ENCODE measurements at places on chromosomes 1 and 21. TPM values are rescaled to one million over a fixed set of nuclear protein-coding genes. Genes with fewer than 3 reads are reported as not detected.

The COL6A2 gene
- 412 TPM for polyA plus RNA-seq

The CLCA1 gene
- not detected for polyA plus RNA-seq

The ZBTB8OS gene
- 50.9 TPM for polyA plus RNA-seq

The PSMG1 gene
- polyA plus RNA-seq: 56.4 TPM

The CELA2A gene
- polyA plus RNA-seq: not detected

The AURKAIP1 gene
- 97.8 TPM for polyA plus RNA-seq

The CLDN14 gene
- not detected for polyA plus RNA-seq

The SYCP1 gene
- not detected for polyA plus RNA-seq

The EXO1 gene
- 5.2 TPM for polyA plus RNA-seq

The HAPLN2 gene
- not detected for polyA plus RNA-seq

The ILDR2 gene
- 0.01 TPM for polyA plus RNA-seq

The RNU1-2 gene
- not detected for polyA plus RNA-seq

The FAF1 gene
- polyA plus RNA-seq: 28.6 TPM

The ADCY10 gene
- 0.02 TPM for polyA plus RNA-seq

The OXCT2 gene
- polyA plus RNA-seq: 0.53 TPM

The LRRC38 gene
- not detected for polyA plus RNA-seq

The FAM177B gene
- polyA plus RNA-seq: not detected

The SLC9C2 gene
- not detected for polyA plus RNA-seq

The AIRE gene
- polyA plus RNA-seq: 0.12 TPM

The SPRR2E gene
- not detected for polyA plus RNA-seq

The BEND5 gene
- polyA plus RNA-seq: not detected

The ADAM15 gene
- 55.1 TPM for polyA plus RNA-seq

The AGRN gene
- polyA plus RNA-seq: 41.2 TPM

The PHLDA3 gene
- 130 TPM for polyA plus RNA-seq

The FMO2 gene
- polyA plus RNA-seq: 0.07 TPM

The CLEC20A gene
- polyA plus RNA-seq: not detected

The AGO3 gene
- polyA plus RNA-seq: 20.5 TPM

The KPRP gene
- polyA plus RNA-seq: not detected

The GBP7 gene
- not detected for polyA plus RNA-seq

The FCMR gene
- 0.56 TPM for polyA plus RNA-seq

The ACKR1 gene
- polyA plus RNA-seq: not detected

The MYBPH gene
- polyA plus RNA-seq: not detected

The VWA1 gene
- polyA plus RNA-seq: 1.7 TPM

The ITPKB gene
- 1.4 TPM for polyA plus RNA-seq

The ARHGAP29 gene
- 40.4 TPM for polyA plus RNA-seq

The BATF3 gene
- 1.7 TPM for polyA plus RNA-seq

The GNAT2 gene
- 0.15 TPM for polyA plus RNA-seq

The SLC25A24 gene
- 20.2 TPM for polyA plus RNA-seq

The INAVA gene
- 0.01 TPM for polyA plus RNA-seq

The CCDC185 gene
- polyA plus RNA-seq: not detected

The LCE1E gene
- not detected for polyA plus RNA-seq

The TAL1 gene
- polyA plus RNA-seq: not detected

The OLFM3 gene
- polyA plus RNA-seq: not detected

The SIKE1 gene
- polyA plus RNA-seq: 32.9 TPM

The FLG gene
- not detected for polyA plus RNA-seq

The BCAR3 gene
- polyA plus RNA-seq: 22.2 TPM

The FCRLA gene
- polyA plus RNA-seq: 2.0 TPM

The NEXN gene
- 7.8 TPM for polyA plus RNA-seq

The RPE65 gene
- not detected for polyA plus RNA-seq

The AADACL3 gene
- polyA plus RNA-seq: not detected

The DNM3 gene
- 0.31 TPM for polyA plus RNA-seq

The CAPZB gene
- 285 TPM for polyA plus RNA-seq

The RIMKLA gene
- 0.01 TPM for polyA plus RNA-seq

Measured in BJ (cell line).